ENCODE measurements at places on chromosomes 6 and 20. TPM values are rescaled to one million over a fixed set of nuclear protein-coding genes. Genes with fewer than 3 reads are reported as not detected.

Gene SGK2
- not detected for polyA plus RNA-seq

Gene HLA-DRA
- 13.2 TPM for polyA plus RNA-seq

Gene RCAN2
- not detected for polyA plus RNA-seq

Gene FNDC11
- not detected for polyA plus RNA-seq

Gene TSHZ2
- polyA plus RNA-seq = 0.63 TPM

DNA sequence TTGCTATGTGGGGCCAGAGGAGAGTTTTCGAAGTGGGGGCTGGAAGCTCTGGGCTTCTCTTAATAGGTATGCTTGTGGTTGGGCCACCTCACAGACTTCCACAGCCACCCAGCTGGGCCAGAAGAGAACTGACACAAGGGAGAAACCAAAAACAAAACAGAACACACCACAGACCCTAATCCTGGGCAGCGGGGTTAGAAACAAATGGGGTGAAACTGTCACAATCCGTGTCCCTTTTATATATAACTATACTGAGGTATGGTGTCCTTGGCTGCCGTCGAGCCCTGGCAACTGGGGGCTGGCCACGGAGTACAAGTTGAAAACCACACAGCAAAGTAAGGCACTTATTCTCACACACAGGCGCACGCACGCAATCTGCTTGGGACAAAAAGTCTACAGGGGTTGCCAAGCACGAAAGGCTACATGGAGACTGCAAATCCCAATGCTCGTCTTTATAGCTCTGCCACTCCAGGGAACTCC lies 78.3 kb downstream of the TRAM2 start:
- DNase-seq = no peak
- no peak overlapping the region for H3K27ac ChIP-seq
- peaks cover 11% of the 10 kb centered on the region for H3K36me3 ChIP-seq
- H3K4me3 ChIP-seq = no peak overlapping the region
- no peaks in the 10 kb centered on the region for H3K4me1 ChIP-seq

DNA sequence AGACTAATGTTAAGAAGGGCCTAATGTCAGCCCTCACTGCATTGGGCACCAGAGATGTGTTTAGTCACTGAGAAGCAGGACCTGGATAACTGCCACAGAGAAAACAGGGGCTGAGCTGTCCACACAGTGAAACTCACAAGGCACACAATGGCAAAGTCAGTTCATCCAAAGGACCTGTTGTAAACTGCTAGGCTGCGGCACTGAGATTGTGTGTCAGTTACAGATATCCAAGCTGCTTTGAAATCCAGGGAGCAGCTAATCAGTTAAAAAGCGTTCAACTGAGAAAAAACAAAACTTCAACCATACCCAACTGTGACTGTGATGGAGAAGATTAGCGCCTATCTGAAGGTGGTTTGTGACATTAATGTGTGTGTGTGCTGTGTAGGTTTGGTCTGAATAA lies 27.8 kb upstream of the TMEM14A start:
- no peaks in the 10 kb centered on the region for H3K4me1 ChIP-seq
- no peak for DNase-seq
- peaks cover 2% of the 10 kb centered on the region for H3K36me3 ChIP-seq
- H3K4me3 ChIP-seq = no peak overlapping the region

All from naive thymus-derived CD8-positive, alpha-beta T cell (primary cell).